Activated naive CD8-positive, alpha-beta T cell treated with anti-CD3 and anti-CD28 coated beads for 36 hours (primary cell): ENCODE measurements at places on chromosomes 3 and 15.

- DNase-seq, result no peak
Measured at GRCh38 chr15:90552929-90553211, 23.1 kb downstream of the CRTC3 start.

DNA sequence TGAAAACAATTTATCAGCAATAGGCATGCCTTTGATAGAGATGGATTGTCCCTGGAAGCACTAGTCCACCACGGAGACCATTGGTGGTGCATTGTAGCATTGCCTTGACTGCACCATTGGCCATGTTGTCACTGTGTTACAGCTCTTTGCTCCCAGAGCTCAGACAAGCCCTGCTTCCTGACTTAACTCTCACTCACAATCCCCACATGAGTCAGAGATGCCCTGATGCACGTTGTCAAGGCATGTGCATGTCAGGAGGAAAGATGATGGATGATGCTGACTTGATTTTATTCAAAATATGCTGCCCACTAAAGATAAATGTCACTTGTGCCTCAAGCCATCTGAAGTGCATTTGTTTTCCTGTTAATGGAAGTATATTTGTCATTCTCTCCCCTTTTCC lies 266.1 kb downstream of the ARRDC4 start:
- no peak for DNase-seq

DNA sequence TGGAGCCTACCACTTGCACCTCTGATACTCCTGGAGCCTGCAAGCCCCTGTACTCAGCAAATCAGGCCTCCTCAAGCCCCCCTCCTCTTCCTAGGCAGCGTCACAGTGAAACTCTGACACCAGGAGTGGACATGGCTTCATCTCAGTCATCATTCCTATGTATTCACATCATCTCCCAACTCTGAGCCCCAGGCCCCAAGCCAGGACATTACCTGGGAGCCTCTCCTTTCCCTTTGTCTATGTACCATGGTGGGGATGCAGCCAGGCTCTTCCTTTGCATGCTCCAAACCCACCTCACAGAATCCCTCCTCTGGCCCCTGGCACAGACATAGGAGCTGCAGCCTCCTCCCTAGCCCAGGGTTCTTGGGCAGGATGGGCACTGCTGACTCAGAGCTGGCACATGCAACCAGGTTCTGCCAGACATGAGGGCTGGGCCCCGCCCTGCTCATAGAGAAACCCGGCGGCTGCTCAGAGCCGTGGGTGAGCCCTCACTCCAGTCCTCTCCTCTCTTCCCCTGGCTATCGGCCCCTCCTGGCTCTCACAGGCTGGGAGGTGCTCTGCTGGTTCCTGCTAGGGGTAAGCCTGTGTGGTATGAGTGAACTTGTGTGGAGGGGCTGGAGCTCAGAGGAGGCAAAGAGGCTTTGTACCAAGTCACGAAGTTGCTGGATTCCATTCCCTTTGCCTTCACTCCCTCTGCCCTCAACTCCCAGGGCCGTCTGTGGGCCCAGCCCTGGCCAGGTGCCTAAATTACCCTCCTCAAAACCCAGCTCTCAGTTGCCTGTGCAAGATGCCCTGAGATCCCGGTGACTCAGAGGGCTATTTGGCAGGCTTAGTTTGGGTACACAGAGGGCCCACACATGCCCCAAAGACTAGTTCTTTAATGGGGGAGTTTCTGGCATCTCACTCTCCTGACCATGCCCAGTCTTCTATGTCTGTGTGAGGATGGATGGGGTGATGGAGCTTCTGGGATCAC lies 1.9 kb upstream of the PLCD1 start:
- no peak for DNase-seq

DNA sequence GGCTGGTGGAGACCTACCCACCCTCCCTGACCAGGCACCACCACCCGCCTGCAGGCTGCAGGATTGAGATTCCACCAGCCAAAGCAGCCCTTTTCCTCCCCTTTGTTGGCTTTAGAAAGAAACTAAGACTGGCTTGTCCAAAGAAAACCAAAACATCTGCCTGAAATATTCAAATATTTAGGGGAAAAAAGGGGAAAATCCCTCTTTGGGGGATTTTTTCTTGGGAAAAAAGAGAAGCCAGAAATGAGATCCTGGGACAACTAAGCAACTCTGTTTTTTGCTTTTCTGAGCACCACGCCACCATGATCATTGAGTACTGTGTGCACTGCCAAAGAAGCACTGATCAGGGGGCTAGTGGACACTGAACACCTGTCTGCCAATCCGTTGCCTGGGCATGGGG lies 2.6 kb downstream of the DCLK3 start:
- no peak for DNase-seq

DNA sequence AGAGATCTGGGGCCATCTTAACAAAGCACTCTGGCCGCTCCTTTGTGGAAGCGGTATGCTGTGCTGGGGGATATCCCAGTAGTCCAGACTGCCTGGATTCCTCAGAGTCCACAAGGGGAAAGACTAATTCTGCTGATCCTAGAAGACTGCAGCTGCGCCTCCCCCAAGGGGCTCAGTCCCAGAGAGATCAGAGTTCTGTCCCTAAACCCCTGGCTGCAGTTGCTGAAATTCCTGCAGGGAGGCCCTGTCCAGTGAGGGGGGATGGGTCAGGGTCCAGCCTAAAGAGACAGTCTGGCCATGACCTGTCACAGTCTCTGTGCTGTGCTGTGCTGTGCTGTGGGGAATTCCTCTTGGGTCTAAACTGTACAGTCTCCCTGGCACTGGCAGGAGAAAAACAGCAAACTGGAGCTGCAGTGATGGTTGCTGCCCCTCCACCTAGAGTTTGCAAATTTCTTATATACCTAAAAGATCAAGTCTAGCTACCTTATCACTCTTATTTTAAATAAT lies 575.1 kb upstream of the UBE2E2 start:
- no peak for DNase-seq

GRCh38 chr3:126912491-126913195 lies 70.3 kb upstream of the PLXNA1 start:
- DNase-seq, result no peak

GRCh38 chr3:98540346-98540745 lies 8.6 kb downstream of the GPR15 start:
- DNase-seq, result no peak

- no peak for DNase-seq
Measured at GRCh38 chr3:85875589-85875988, 916.8 kb downstream of the CADM2 start.

DNA sequence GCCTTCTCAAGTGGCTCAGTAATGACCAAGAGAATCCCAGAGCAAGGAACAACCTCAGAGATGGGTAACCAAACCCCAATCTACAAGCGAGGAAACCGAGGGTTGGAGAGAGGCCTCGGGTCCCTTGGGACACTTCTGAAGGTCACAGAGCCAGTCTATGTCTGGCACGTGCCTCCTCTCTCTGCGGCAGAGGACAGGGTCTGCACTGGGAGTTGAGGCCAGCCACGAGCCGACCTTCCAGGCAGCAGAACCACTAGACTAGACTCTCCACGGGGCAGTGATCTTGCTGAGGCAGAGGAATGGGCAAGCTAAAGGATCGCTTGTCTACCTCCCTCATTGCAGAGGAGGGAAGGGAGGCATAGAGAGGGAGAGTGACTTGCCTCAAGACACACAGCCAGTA lies 100.6 kb upstream of the SMAD3 start:
- DNase-seq, result no peak

DNA sequence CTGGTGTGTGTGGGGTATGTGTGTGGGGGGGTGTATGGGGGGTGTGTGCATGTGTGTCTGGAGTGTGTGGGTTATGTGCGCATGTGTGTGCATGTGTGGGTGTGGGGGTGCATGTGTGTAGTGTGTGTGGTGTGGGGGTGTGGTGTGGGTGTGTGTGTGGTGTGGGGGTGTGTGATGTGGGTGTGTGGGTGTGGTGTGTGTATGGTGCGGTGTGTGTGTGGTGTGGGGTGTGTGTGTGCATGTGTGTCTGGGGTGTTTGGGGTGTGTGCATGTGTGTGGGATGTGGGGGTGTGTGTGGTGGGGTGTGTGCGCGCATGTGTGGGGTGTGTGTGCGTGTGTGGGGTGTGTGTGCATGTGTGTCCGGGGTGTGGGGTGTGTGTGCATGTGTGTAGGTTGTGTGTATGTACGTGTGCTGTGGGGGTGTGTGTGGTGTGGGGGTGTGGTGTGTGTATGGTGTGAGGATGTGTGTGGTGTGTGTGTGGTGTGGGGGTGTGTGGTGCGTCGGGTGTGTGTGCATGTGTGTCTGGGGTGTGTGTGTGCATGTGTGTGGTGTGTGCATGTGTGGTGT lies 6.2 kb upstream of the OCA2 start:
- DNase-seq, result no peak

DNA sequence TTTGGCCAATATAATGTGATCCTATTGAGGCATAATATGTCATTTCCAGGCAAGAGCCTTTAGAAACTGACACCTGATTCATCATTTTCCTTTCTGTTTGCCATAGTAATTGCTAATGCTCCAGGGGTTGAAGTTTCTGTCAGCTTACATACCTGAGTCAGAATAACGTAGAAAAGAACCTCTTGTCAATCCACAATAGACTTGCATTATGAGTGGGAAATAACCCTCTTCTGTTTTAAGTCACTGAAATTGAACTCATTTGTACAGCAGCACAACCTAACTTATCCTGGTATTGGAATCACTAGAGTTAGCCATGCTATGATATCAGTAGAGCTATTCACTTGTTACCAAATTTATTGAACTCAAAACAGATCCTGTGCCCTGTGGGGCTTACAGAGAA lies 101.7 kb upstream of the TP63 start:
- no peak for DNase-seq

GRCh38 chr15:89912145-89912673 lies 543 bp downstream of the ARPIN start:
- no peak for DNase-seq

- no peak for DNase-seq
Measured at GRCh38 chr3:149585401-149585726, 72.5 kb downstream of the WWTR1 start.

DNA sequence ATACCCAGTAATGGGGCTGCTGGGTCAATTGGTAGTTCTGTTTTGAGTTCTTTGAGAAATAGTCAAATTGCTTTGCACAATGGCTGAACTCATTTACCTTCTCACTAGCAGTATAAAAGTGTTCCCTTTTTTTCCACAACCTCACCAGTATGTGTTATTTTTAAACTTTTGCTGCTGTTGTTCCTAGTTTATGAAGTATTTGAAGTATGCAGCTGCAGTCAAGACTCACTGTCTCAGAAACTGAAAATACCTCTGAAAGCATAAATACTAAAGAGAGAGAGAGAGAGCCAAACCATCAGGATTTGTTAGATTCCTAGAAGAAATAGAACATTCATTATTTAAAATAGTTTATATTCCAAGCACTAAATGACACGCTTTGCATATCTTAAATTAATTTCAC lies 764.2 kb downstream of the NTRK3 start:
- no peak for DNase-seq

DNA sequence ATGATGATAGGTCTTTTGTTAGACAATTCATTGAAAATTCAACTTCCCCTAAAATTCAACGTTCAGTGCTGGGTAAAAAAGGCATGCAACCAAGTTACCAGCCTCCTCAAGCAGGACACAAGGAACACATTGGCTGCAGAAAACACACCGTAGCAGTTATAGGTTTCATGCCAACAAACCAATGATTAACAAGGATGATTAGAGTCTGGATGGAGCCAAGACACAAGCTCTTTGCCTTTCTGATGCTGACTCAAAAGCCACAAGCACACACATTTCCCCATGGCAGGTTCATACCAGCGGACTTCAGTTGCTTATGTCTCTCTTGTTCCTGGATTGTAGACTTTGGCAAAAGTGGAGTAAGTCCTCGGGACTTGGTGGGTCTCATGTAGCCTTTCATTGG lies 105.8 kb downstream of the DHX30 start:
- no peak for DNase-seq

DNA sequence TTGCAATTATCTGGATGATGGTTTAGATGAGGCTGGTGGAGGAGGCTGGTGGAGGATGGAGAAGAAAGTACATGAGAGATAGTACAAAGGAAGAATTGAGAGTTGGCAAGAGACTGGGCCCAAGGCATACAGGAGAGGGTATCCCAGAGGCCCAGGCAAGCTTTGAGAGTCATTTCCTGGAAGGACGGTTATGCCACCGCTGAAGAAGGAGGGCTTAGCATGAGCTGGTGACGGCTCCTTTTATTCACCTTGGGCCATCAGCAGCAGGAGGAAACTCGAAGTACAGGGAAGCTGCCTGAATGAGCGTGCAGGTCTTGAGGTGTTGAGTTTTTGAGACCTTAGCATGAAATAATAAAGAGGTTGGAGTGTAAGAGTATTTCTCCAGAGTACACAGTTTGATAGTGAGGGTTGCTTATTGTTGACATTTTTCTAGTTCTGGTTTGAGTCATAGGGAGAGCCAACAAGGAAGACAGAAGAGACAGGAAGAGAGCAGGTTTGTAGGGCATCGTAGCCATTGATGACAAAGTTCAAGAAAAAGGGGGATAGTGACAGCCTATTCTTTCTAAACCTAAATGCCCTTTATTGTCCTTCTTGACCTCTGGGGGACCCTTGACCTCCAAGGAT lies 13.8 kb downstream of the THSD4 start:
- no peak for DNase-seq

DNA sequence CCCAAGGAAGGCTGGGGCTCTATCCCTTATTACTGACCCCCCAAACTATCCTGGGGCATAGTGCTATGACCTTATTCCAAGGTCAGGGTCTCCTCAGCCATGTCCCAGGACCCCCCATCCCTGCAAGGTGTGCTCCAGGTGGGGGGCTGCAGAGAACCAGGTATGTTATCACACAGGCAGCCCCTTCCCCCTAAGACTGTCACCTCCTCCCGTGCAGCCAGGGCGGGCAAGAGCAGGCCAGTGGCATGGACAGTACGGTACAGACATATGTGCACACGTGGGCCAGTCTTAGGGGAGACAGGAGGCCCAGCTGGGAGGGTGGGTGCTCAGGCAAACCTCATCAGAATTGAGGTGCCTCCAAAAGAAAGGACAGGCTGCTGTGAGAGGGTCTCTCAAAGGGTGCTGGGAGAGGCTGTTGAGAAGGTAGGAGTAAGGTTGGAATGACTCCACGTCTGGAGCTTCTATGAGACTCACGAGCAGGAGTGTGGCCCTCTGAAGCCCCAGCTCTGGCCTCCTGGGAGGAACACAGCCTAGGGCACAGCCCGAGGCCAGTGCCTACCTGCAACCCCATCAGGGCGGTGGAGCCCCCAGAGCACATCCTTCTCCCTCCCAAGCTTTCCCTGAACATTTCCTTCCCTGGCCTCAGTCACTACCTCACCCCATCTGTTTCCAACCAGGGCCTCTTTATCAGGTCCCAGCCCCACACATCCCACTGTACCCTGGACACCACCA lies 1.7 kb upstream of the COL7A1 start:
- no peak for DNase-seq
